Heart right ventricle (tissue), 16 donors: ENCODE measurements at places on chromosomes 12 and 14.
A peak's percentile ranks its signal among the peaks of the same experiment; 100 is the strongest.

GRCh38 chr12:131445795-131446194, 265.1 kb upstream of the SFSWAP start:
- DNase-seq: no peak

DNA sequence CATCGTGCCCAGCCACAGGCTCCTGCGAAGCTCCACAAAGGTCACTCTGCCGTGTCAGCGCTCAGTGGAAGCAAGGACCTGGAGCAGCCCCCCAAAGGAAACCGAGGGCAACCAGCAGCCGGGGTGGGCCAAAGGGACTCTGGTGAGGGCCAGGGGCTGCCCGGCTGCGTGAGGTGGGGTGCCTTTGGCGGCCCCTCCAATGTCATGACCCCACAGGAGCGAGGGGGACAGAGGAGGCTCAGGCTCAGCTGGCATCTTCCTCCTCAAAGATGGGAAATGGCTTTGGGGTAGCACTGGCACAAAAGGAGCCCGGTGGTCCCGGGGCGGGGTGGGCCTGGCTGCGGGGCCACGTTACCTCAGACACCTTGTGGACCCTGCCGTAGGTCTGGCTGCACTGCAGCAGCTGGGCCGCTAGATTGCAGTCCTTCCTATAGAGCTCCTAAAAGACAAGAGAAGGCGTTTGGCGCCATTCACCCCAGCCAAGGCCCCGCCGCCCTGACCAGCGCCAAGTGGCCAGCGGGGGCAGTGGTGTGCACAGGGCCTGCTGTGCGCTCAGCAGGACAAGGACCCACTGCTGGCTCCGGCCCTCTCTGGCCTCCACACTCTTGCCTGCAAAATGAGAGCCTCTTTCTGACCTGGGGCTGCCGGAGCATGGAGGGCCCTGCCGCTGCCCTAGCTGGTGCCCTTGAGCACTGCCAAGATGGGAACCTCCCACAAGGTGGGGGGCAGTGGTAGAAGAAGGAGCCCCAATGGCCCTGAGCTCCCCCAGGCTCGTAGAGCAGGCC, 46.9 kb downstream of the BEGAIN start:
- DNase-seq: peak; percentile 11

GRCh38 chr12:116799955-116800354, 61.8 kb downstream of the RNFT2 start:
- no peak for DNase-seq

DNA sequence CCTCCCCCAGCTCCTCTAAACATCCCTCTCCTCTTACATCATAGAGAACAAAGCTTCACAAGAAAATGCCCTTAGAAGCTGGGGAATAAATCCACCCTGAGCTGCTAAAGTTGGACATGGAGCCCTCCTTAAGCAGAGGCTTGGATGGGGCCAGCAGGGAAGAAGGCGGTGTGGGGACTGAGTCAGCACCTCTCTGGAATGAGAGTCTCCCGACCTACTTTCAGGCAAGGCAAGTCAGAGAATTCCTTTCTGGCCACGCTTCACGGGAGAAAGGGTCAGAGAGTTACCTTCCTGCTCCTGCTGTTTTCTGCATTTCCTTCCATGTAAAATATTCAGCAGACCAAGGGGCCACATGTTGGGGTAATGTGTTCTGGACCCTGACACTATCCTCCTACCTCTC, 113.3 kb upstream of the PRB2 start:
- no peak for DNase-seq

DNA sequence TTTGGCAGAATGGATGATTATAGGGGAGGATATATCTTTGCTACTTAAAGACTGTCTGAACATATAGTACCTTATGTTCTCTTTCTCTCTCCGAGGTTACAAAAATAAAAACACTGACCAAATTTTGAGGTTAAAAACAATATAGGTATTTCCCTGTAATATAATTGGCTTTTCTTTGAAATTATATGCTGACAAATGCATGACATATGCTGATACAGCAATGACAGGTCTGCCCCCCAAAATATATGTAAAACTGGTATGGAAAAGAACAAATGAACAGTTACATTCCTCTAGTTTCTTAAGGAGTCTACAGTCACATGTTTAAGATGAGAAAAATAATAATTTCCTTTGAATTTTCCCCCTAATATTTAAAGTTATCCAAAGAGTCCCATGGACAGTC, 405.7 kb downstream of the SOX5 start:
- DNase-seq: no peak

- DNase-seq: peak; percentile 46
These were observed 448 bp downstream of the TSPAN9 start for GRCh38 chr12:3077572-3078081.

DNA sequence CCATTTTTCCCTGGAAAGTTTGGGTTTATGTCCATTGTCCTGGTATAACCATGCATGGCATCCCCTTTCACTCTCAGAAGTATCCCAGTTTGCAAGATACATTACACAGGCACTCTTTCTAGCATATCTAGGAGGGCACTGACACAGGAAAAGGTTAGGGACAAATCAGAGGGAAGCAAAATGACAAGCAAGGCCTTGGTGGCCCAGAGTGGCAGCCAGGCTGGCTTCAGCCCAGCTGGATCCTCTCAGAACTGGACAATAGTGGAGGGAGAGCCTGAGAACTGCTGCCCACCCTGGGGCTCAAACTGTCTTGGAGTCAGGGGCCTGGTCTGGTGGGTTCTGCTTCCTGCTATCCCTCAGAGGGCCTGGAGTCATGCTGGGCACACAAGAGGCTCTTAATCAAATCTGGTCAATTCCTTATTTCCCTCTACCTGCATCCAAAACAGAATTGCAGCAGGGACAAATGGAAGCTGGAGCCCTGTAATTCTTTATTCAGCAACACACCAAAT, 2.6 kb downstream of the VDR start:
- DNase-seq: no peak

GRCh38 chr12:56084958-56085543, 5.1 kb downstream of the ERBB3 start:
- no peak for DNase-seq

DNA sequence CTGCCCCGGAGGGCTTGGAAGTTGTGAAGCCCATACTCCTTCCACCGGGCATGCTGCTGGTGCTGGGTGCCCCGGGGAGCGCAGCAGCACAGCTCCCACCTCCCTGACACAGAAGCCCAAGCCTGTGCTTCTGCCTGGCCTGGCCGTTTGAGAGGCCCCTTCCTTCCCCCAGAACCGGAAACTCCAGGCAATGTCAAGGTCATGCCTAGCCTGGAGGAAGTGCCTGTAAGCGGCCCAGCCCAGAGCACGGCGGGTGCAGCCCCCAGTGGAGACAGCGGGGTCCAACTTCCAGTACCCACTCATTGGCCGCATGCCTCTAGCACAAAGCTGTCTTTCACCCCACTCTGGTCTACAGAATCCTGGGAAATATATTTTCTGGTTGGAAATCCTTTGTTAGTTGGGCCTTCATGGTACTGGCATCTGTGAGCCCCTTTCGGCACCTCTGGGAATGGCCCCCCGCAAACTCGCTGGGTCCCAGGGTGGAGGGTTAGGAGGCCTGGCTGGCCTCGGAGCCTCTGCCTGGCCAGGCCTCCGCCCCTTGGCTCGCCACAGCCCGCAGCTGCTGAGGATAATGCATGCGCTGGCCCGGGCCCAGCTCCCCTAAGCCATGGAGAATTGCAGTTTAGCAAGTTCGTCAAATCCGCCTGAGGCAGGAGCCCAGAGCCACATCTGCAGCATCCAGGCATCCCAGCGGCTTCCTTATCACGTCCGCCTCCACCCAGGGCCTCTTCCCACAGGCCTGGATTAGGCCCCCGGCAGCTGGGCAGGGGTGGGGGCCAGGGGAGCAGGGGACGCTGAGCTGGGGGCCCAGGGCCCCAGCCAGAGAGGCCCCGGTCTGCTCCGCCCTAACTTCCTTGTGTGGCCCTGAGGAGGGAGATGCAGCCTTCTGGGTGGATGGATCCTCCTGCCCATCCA, 48.9 kb upstream of the DLK1 start:
- DNase-seq: peak; percentile 78

DNA sequence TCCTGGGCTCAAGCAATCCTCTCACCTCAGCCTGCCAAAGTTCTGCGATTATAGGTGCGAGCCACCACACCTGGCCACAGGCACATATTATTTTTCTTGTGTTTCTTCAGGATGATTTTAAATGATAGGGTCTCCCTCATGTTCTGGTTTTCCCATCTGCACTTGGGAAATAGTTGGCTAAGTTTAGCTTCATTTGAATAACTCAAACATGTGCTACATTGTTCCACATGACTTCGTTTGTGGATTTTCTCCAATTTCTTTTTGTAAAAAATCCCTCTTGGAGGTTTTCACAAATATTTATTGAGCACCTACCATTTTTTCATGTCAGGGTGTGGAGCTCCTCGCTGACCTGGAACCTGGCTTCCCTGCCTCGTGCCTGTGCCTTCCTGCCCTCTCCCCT, 55.2 kb upstream of the GNPNAT1 start:
- no peak for DNase-seq

DNA sequence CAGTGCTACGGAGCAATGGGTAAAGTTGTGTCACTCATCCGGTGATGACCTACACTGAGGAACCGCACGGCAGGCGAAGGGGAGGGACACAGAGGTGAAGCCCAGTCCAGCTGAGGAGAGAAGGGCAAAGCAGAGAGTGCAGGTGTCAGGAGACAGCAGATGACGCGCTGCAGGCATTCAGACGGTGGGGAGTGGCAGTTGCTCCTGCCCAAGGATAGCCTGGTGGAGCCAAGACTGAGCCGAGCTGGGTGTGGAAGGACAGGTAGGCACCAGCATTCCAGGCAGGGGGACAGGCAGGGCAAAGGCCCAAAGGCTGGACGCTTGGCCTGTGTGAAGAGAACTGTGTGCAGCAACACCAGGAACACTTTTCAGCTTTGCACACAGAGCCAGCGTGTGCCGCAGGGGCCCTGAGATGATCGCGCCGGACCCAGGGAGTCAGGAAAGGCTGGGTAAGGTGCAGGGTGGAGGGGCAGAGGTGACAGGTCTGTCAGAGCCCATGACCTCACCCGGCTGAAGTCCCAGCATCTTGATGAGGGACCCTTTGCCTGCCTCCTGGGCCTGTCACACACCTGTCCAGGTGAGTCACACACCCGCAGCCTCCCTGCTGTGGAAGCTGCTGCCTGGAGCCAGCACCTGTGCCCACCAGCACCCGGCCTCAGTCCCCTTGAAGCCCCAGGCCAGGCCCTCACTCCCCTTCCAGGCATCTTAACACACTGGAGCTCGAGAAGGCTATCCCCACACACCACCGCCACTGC, 48.4 kb downstream of the TSPAN11 start:
- no peak for DNase-seq

DNA sequence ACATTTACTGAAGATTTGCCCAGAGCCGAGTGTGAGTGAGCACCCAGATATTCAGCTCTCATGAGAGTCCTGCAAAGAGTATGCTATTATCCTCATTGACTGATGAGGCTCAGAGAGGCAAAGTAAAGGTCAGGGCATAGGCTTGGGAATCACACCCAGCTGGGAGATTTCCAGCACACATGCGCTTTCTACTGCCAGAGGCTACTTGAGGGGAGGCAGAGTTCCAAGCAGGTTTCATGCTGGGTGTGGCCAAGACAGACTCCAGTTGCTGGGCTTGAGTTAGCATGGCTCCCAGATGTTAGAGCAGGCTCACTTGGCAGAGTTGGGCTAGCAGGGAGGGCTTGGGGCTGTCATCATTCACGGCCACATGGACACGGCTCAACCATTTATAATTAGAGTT, 14.4 kb upstream of the FAM181A start:
- no peak for DNase-seq

GRCh38 chr12:55942577-55943136, 11.7 kb downstream of the DGKA start:
- DNase-seq: no peak

- DNase-seq: no peak
These were observed 11.9 kb downstream of the RHOF start for GRCh38 chr12:121781484-121781997.

GRCh38 chr12:74980510-74980909, 229.1 kb downstream of the KCNC2 start:
- no peak for DNase-seq

DNA sequence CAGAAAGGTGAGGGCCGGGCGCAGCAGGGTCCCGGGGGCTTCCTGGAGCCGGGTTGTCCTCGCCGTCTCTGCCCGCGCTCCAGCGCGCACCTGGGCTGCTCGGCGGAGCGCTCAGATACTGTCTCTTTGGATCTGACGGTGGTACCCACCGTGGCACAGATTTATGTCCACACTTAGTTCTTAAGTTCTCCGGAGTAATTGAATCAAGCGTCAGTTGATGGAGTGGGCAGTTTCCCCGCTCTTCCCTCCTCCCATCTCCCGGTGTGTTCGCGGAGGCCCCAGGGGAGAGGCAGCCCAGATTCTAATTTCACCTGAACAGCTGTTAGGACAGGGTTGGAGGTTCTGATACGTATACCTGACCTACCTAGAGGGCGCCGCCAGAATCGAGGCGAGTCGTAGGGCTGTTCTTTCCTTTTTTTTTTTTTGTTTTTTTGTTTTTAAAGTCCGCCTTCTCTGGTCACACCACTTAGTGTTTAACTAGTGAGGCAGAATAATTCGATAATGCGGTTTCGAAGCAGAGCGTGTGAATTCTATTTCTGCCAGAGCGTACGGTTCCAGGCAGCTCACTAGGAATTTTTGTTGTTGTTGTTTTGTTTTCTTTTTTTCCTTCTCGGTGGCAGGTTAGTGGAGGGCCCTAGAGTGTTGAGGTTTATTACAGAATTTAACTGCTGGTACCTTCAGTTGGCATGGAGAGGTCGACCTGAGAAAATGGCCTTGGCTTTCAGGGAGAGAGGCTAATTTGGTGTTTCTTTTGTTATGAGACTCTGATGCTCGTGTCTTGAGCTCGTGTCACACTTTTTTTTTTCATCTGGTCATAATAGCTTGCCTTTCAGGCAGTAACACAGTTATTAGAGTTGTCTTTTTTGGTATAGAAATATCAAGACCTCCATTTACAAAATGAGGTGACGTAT, 22.3 kb upstream of the GNS start:
- no peak for DNase-seq

GRCh38 chr12:66786531-66787308, 107.8 kb upstream of the GRIP1 start:
- no peak for DNase-seq

DNA sequence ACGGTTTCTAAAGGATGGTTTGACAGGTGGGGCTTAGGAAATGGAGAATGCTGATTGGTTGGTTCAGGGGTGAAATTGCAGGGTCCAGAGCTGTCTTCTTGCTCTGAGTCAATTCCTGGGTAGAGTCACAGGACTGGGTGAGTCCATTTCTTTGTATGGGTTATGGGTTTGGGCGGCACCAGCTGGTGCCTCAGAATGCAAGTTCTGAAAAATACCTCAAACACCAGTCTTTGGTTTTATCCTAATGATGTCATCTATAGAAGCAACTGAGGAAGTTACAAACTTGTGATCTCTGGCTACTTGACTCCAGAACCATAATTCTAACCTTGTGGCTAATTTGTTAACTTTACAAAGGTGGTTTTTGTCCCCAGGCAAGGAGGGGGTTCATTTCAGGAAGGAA, 47.6 kb upstream of the EIF5 start:
- DNase-seq: no peak
